ENCODE measurements at places on chromosomes 7 and 10. TPM values are rescaled to one million over a fixed set of nuclear protein-coding genes. Genes with fewer than 3 reads are reported as not detected.

The ZNF727 gene
- 5.6 TPM for total RNA-seq

DNA sequence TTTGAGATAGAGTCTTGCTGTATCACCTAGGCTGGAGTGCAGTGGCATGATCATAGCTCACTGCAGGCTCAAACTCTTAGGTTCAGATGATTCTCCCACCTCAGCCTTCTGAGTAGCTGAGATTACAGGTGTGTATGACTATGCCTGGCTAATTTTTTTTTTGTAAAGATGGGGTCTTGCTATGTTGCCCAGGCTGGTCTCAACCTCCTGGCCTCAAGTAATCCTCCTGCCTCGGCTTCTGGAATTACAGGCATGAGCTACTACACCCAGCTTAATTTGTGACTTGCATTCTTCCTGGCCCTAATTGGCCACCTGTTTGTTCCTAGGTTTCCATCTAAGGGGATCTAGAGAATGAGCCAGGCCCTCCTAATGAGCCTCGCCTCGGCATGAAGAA, 9.3 kb downstream of the ARHGAP22 start:
- DNase-seq, result no peak

DNA sequence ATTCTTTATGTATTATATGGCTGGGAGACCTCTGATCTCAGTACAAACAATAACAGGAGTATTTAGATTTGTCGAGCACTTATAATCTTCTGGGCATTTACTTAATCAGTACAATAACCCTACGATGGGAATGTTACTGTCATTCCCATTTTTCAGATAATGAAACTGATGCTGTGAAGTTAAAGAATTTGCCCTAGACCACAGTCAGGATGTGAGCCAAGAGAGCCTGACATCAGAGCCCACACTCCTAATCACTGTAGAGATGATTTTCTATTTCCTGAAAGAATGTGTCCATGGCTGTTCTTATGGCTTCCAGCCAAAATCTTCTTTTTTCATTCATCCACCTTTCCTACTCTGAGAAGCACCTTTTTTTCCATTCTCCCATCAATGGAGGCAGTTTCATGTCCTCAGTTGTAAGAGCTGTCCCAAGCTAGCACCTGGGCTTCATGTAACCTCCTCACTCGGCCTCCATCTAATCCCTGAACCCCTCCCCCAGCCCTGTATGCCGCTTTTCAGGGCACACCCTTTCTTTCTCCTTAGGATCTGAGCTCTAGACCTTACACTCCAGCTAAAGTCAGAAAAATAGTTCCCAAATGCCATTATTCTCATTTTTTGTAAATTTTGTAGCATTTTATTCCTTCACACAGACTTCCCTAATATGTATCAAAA, 12.2 kb upstream of the CAV1 start:
- no peak for DNase-seq

GRCh38 chr7:9488555-9488954, 1055.1 kb downstream of the NXPH1 start:
- no peak for DNase-seq

- no peak for DNase-seq
Observed at GRCh38 chr7:6637544-6638229, 569 bp downstream of the ZNF316 start.

- no peak for DNase-seq
Observed at GRCh38 chr10:22459496-22459895, 114.2 kb downstream of the SPAG6 start.

The FANK1 gene
- 1.8 TPM for total RNA-seq

DNA sequence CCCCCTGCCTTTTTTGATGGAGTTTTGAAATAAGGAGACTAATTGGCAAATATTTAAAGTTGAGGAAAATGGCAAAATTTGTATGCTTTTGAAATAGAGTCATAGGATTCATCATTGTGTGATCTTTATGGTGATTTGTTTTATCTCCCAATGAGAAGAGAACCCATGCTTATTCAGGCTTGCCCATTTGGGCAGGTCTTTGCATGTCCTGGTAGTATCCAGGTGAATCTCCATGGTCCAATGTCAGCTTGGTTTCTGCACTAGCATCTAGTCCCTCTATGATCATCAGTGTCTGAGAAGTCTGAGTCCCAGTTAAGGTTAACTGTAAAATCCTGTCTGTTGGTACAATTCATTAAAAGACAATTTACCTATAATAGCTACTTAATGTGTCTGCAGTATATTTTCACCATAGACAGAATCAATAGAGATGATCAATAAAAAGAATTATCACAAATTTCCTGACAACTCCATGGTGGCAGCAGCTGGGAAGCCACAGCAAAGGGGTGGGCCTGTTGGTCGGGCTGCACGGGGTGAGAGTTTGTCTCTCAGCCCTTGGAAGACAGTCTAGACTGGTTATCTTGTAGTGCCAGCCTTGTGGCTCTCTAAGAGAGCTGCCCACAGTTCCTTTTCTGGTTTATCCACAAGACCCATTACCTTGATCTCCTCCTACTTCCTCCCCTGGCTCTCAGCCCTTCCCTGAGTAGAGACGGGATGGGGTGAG, 22.2 kb upstream of the BMPER start:
- DNase-seq, result no peak

GRCh38 chr10:28858646-28859045, 181.3 kb downstream of the BAMBI start:
- no peak for DNase-seq

- DNase-seq, result no peak
Observed at GRCh38 chr10:1114719-1115606, 58.8 kb downstream of the WDR37 start.

GRCh38 chr10:69388488-69388887, 28.2 kb downstream of the TACR2 start:
- DNase-seq, result no peak

- DNase-seq, result no peak
Observed at GRCh38 chr7:92485974-92486373, 8.2 kb upstream of the ERVW-1 start.

- no peak for DNase-seq
Observed at GRCh38 chr7:47071866-47072265, 510.0 kb downstream of the TNS3 start.
